ENCODE measurements at places on chromosomes 3 and 15.
A peak's percentile ranks its signal among the peaks of the same experiment; 100 is the strongest.

DNA sequence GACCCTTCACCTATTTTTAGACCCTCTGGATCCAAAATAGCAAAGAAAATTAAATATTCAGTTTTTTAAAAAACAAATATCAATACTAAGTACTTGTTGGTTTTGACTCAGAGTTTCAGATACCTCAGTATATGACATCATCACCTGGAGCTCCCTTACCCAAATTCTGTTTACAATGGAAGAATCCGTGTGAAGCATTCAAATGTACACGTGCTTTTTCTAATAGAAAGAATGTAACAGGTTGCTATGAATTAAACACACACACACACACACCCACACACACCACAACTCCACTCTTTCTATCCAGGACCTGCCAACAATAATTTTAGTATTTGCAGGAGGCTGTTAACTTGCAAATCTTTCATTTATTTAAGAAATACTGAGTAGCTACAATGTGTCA, 221.8 kb downstream of the THRB start:
- DNase-seq, result peak; percentile 72

GRCh38 chr15:101537483-101538080, 48.1 kb upstream of the PCSK6 start:
- DNase-seq, result no peak

GRCh38 chr15:72368899-72369298, 6.9 kb downstream of the HEXA start:
- DNase-seq, result peak; percentile 23

- DNase-seq, result no peak
Observed at GRCh38 chr3:18189282-18190050, 235.7 kb downstream of the SATB1 start.

All from kidney tubule cell (primary cell).